ENCODE measurements at places on chromosomes 2 and 18.

DNA sequence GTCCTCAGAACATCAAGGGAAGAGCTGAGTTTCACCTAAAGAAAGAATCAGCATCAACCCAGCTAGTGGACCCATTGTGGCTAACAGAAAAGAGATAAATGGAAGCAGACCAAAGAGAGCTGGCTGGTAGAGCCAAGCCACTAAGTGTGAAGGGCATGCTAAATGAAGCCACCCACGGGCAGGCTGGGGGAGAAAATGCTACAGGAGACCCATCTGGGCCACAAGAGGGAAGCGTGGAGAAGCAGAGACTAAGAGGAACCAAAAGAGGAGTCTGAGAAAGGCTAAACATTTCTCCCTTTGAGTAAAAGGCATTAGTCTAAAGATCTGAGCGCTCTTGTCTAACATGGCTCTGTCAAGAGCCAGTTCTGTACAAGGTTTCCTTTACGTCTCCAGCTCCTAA is 15.8 kb downstream of the CWC22 start:
- no peak for DNase-seq

DNA sequence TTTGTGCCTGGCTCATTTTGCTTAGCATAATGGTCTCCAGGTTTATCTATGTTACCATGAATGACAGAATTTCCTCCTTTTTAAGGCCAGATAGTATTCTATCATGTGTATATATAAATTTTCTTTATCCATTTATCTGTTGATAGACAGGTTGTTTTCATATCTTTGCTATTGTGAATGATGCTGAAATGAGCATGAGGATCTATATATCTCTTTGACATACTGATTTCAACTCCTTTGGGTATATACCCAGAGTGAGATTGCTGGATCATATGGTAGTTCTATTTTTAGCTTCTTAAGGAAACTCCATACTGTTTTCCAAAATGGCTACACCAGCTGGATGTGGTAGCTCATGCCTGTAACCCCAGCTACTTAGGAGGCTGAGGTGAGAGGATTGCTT is 86.4 kb upstream of the LTBP1 start:
- no peak for DNase-seq

GRCh38 chr2:169071455-169071854 is 2.1 kb downstream of the DHRS9 start:
- DNase-seq, result no peak

- no peak for DNase-seq
Measured at GRCh38 chr2:43420389-43420801, 175.4 kb downstream of the THADA start.

DNA sequence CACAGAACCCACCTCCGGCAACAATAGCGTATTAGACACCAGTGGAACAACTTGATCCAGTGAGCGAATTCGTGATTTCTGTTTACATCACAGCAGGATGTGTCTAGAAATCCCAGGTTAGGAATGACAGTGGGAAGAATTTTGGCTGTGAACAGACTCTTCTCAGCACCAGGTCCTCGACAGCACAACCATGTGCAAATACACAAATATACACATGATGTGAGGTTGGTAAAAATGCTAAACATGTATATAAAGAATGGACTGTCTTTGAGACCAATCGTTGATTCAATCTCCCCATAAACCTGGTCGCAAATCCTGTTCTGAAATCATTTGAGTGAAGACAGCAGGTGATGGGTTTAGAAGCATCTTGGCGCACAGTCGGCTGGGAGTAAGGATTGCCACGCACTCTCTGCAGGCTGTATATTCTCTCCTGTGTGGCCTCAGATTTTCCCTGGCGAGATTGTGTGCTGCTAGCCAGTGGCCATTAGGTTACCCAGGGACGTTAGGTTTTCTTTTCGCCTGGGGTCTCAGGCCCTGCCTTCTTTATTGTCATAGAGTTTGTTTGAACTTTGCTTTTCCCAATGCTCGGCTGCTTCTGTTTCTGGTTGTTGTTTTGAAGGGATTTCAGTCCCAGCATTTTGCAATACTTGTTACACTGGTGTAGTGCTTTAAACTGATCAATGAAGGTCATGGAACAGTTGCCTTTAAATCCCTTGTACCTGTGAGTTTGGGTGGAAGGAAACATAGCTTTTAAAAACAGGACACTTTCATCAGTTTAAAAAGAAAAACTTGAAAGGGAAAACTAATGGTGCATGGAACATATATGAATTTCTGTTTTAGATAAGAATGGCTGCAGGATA is 147.3 kb downstream of the ALPK2 start:
- DNase-seq, result no peak

DNA sequence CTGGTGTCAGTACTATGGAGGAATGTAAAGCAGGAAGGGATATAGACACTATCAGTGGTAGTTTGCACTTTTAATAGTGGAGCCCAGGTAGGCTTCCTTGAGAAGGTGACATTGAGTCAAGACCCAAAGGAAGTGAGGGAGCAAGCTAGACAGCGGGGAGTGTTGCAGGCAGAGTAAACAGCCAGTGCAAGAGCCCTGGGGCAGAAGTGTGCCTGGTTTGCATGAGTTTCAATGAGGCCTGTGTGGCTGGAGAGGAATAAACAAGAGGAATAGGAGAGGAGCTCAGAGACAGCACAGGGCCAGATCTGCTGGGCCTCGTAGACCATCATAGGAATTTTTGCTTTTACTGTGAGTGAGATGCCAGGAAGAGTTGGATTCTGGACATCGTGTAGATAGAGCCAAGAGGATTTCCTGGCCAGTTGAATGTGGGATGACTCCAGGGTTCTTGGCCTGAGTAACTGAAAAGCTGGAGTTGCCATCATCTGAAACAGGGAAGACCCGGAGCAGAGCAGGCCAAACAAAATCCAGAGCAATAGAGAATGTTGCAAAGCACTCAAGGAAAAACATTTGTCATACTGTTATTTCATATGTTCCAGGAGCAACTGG is 102.5 kb downstream of the SP3 start:
- no peak for DNase-seq

DNA sequence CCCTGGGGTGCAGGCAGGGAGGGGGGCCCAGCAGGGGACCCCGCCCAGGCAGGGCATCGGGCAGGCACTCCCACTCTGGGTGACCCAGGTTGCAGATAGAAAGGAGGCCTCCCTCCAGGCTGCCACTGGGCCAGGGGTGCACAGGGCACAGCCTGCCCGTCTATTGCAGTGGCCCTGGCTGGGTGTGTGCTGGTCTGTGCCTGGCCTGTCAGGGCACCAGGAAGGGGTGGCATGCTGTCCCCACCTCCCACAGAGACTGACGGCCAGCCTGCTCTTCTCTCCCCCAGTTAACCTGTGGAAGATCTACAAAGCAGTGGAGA is 12.9 kb downstream of the ARID5A start:
- no peak for DNase-seq

GRCh38 chr2:9721344-9721743 is 90.5 kb upstream of the YWHAQ start:
- DNase-seq, result no peak

DNA sequence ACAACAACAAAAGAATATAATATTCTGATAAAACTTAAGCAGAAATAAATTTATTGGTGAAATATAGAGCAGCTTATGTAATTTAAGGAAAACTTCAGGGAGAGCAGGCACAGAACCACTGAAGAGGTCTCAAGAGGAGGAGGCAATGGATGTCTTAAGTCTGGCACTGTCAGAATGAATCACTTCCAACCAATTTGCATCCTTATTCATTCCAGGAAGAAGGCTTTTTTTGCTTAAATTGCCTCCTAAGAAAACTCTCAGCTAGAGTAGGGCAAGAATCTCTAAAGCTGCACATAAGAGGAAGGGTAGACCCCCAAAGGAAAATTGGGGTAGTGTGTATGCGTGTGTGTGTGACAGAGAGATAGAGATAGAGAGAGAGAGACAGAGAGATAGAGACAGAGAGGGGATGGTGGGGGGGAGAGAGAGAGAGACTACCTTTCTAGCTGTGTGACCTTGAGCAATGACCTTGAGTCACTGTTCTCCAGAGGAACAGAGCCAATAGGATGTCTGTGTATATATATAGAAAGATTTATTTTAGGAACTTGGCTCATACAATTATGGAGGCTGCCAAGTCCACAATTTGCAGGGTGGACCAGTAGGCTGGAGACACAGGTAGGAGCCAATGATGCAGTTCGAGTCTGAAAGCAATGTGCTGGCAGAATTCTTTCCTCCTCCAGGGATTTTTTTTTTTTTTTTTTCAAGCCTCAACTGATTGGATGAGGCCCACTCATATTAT is 96.4 kb upstream of the LINC00305 start:
- DNase-seq, result no peak

- DNase-seq, result no peak
Measured at GRCh38 chr18:39799006-39799405, 2156.0 kb upstream of the PIK3C3 start.

DNA sequence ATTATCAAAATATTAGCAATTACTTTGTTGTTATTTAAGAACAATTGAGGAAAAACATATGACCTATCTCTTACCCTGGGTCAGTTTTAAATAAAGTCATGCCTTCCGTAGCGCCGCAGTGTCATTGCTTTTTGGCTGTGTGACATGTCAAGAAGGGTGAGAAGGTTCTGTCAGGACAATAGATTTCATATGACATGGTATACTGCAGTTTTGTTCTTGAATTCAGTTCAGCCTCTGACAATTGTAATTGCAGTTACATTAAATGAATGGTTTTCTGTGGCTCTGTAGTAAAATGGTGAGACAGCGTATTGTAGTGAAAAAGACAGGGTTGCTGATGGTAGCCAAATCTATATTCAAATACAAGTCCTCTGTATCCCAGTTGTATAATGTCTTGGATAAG is 307.2 kb downstream of the CDH2 start:
- no peak for DNase-seq

DNA sequence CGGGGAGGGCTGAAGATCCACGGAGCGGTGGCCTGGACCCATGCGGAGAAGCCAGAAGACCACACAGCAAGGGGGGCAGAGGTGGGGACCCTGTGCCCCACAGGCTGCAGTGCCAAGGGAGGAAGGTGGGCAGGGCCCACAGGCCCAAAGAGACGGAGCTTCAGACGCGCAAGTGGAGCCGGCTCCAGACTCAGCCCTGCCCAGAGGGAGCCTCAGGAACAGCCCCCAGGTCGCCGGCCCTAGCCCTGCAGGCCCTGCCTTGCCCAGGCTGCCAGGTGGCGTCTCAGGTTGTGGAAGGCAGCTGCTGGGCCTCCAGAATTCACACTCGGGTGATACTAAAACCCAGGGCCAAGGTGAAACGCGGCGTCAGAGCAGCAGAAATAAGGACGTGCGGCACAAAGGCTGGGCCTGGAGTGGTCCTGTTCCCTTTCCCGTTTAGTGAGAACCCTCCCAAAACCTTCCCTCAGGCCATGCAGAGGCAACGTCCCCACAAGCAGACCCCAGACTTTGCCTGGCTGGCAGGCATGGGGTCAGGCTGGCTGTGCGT is 36.8 kb downstream of the SLC66A2 start:
- DNase-seq, result no peak

GRCh38 chr18:36660311-36660710 is 168.5 kb downstream of the TPGS2 start:
- DNase-seq, result no peak

DNA sequence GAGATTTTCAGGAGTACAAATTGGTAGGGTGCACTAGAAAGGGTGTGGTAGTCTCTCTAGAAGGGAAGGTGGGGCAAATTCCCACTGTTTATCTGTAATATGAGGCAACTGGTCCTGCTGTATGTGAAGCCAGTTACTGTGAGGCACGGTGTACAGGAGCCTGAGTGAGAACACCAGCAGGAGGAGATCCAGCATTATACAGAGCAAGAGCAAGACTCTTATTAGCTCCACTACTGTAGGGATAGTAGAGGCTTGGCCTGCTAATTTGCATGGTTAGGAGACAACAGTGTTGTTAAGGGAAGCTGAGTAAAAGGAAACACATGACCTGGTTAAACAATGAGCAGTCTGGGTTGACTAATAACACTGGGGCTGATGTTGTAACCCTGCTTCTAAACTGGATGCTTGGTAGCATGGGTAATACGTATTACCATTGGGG is 76.3 kb upstream of the WDSUB1 start:
- no peak for DNase-seq

DNA sequence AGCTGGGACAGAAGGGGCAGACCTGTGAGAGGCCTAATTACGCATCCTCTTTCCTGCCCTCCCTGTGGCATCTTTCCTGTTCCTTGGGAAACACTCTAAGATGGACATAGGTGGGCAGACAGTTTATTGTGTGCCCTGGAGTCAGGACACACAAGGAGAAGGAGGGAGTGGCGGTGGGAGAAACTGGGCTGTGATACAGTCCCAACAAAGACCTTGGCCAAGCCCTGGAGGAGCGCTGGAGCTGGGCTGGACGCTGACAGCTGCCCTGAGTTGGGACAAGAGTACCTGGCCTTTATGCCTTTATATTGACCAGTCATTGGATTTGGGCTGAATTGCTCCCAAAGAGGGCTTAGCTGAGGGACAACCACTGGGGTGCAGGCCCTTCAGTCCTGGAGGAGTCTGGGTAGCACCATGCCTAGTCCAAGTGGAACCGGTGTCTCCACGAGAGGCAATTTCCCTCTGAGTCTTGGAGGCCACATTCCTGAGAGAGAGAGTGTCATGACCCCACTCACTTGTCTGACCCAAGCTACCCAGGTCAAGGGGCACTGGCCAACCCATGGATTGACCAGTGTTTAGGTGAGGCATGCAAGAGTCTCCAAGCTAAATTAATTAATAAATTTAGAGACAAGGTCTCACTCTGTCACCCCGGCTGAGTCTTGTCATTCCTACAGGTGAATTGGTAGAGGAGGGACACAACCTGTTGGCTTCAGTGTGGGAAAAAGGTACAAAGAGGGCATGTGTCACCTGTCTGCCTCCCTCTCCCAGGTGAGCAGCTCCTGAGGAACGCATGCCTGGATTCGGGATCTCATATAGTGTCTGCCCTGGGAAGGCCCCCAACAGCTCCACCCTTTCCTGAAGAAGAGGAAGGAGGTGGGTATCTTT is 107.1 kb upstream of the ST3GAL5 start:
- DNase-seq, result no peak

GRCh38 chr2:14716319-14716718 is 83.8 kb downstream of the LRATD1 start:
- DNase-seq, result no peak

- no peak for DNase-seq
Measured at GRCh38 chr2:8142461-8142860, 539.4 kb upstream of the ID2 start.

- DNase-seq, result no peak
Measured at GRCh38 chr2:237524631-237525030, 37.6 kb downstream of the MLPH start.

DNA sequence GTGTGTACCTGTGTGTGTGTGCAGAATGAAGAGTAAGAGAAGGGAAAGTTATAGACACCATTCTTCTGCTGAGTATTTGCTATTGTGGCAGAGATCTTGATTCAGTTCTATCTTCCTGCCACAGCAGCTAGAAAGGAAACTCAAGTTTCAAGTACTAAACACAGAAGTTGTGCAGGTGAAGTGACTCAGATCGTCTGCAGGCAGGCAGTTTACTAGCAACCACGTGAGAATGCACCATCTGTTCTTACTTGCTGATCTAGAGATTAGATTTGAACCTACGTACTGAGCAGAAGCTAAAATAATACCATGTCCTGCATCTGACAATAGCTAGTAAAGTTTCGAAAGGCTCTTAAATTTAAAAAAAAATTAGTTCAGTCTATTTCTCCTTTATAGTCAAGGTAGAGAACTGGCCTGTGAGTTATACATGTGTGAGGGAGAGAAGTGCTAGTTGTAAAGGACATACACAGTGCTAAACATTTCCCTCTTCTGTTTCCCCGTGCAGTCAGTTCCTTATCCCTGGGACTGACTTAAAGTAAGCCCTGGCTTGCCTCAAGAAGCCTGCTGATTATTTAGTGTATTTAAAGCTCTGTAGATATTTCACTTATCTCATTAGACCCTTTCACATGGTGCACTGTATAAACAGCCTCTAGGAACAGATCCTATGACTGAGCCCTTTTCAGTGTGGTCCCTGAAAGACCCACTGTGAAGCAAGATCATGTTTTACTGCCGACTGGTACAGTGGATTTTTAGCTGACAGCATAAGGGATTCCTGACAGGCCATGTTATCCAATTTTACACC is 45.0 kb downstream of the SLC38A11 start:
- no peak for DNase-seq
